ENCODE measurements at places on chromosomes 16 and 17.

DNA sequence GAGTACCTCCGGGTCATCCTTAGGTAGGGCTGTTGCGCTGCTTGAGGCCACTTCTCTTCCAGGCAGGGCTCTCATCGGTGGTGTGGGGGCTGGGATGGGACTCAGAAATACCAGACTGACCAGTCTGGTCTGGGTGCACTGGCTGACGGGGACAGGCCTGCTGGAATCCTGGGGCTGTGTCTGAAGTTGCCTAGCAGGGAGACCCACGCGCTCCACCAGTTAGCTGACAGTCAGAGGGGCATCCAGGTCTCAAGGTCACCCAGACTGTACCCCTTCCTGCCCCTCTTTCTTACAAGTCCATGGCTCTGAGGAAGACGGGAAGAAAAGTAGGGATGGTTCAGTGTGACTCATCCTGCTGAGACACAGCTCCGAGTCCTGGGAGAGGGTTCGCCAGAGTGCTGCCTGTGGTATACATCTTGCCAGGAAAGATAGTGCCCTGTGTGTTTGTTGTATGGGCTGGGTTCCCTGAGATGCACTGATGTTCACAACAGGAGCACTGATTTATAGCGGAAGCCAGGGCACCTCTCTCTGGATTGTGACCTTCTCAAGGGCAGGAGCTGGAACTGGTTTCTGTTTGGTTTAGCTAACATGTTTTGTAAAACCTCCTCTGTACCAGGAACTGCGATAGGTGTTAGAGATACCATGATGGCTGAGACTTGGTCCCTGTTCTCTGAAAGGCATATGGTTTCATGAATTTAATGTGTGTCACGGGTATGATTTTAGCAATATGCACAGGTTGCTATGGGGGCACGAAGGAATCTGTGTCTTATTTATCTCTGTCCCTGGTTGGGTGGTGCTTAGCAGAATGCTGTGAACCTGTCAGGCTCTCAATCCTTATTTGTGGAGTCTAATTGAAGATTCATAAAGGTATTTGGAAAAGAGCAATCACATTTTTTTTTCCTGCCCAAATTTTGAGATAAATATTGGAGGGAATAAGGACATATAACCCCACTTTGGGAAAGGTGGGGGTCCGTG is 97.5 kb downstream of the OR1D5 start:
- no peak for DNase-seq

DNA sequence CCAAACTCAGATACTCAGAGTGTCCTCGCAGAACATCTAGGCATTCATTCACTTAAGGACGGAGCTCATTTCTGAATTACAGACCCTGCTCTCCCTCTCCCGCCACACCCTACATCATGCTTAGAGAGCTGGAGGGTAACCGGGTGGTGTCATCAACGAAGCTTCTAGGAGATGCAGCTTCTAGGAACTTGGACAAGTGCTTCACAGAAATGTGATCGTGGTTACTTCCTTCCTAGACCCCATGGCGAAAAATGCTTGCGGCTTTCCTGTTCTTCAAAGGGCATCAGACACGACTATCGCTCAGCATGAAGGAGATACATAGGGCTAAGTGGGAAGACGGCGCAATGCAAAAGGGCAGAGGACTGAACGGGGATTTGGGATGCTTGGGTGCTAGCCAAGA is 126.8 kb downstream of the ZFHX3 start:
- no peak for DNase-seq

- no peak for DNase-seq
Measured at GRCh38 chr16:73313950-73314349, 266.0 kb upstream of the ZFHX3 start.

DNA sequence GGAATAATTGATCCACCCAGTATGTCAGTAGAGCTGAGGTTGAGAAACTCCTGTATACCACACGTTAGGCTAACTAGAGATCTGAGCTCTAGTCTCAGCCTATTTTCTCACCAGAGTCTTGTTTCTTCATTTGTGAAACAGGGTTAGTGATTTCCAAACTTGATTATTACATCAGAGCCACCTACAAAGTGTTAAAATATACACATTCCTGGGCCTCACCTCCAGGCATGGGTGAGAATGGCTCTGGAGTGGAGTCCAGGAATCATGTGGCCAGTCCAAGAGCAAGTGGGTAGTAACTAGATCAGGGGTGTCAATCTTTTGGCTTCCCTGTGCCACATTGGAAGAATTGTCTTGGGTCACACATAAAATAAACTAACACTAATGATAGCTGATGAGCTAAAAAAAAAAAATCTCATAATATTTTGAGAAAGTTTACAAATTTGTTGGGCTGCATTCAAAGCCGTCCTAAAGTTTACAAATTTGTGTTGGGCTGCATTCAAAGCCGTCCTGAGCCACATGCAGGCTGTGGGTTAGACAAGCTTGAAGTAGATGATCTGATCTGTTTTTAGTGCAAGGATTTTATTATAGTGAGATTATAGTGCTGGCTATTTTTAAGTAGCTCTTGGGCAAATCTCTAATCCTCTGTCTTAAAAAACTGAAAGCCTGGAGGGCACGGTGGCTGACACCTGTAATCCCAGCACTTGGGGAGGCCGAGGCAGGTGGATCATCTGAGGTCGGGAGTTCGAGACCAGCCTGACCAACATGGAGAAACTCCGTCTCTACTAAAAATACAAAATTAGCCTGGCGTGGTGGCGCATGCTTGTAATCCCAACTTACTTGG is 20.4 kb downstream of the PRCD start:
- DNase-seq = no peak

GRCh38 chr17:2580661-2581060 is 12.8 kb upstream of the PAFAH1B1 start:
- DNase-seq = no peak

DNA sequence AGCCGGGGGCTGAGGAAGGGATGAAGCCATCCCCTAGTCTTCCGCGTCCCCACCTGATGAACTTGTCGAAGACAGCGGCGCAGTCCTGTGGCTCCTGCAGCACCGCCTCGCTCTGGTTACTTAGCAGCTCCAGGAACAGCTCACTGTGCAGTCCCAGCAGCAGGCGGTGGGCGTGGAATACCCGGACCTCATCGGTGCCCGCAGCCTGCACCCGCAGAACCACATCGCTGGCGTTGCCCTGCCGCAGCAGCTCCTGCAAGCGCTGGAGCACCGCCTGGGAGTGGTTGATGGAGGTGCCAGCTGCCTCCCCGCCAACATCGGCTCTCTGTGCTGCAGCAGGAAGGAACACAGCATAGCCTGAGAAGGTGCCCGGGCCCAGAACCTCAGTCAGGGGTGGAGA is 1.8 kb downstream of the BTBD17 start:
- DNase-seq = no peak

- no peak for DNase-seq
Measured at GRCh38 chr17:10018461-10018891, 113.4 kb upstream of the RCVRN start.

DNA sequence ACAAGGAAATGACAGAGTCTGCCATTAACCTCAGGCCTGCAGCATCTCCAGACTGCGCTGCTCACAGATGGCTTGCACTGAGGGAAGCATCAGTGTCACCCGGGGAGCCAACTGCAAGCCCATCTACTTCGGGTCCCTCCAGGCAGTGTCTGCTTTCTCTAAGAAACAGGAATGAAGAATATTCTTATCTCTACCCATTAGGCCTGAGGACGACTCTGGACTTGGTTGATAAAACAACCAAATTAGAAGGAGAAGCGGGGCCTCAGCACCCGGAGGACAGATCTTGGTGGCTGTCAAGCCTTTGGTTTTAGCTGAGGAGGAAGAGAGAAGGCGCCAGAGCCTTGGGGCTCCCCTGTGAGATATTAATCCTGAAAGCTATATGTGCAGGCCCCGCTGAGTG is 19.5 kb upstream of the MGAT5B start:
- no peak for DNase-seq

- no peak for DNase-seq
Measured at GRCh38 chr16:51409001-51409675, 258.1 kb upstream of the SALL1 start.

- no peak for DNase-seq
Measured at GRCh38 chr17:79645777-79646088, 34.9 kb upstream of the RBFOX3 start.

- DNase-seq = no peak
Measured at GRCh38 chr17:9644910-9645751, at the start of gene USP43. USP43 (plus strand) TSS chr17:9645517; CDS start chr17:9645633, 116 bp downstream.

DNA sequence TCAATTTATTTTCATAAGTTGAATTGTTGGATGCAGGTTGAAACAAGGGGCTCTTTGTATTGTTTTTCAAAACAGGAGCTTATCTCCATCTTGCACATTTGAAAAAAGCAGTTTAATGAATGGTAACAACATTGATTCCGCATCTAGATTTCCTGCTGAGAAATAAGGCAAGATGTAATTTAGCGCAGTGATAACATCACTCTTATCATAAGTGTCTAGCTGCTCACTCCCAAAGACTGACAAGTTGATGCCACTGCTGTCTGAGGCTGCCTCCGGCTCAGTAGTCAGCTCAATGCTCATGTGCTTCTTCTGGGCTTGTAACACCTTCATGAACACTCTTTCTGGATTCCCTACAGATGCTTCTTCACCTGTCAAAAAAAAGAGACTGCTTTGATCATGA is 92.4 kb downstream of the KPNA2 start:
- no peak for DNase-seq

Measured in activated CD8-positive, alpha-beta memory T cell treated with anti-CD3 and anti-CD28 coated beads for 1 hour (primary cell).